ENCODE measurements at places on chromosomes 2 and 18. TPM values are rescaled to one million over a fixed set of nuclear protein-coding genes. Genes with fewer than 3 reads are reported as not detected.

Gene RETREG2
- 86.2 TPM for total RNA-seq

Gene FNDC4
- total RNA-seq, result 3.9 TPM

GRCh38 chr2:62724886-62725711, 19.6 kb downstream of the EHBP1 start:
- no peak overlapping the region for H3K27ac ChIP-seq
- peaks cover 37% of the 10 kb centered on the region for H3K36me3 ChIP-seq
- H3K27me3 ChIP-seq, result no peaks in the 10 kb centered on the region

DNA sequence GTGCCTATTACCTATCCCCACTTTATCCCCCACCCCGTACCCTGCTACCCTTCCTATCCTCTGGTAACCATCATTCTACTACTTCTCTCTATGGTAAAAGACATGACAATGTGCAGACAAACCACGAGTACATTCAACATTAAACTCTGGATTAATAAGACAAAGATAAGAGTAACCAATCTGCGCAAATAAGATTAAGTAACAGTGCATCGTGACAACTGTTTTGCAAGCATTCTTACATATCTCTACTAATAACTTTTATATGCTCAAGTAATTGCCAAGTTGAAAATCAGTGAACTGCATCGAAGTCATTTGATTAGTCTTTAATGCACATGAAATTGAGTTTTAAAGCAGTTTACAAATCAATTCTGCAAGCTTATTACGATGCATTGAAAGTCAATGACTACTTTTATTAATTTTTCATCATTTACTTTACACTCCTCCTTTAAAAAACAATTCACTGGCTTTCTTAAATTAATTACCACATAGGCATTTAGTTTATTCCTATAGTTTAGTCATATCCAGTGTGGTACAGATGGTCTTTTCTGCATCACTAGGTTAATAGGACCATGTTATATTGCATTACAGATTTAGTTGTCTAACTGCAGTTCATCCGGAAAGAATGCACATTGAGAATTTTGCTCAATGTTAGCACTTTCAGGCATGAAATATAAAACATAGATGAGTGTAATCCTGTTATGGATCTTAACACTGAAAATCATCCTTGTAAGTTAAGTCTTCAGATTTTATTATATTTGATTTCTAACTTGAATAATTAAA, 178.1 kb downstream of the GCA start:
- no peaks in the 10 kb centered on the region for H3K4me1 ChIP-seq
- H3K27me3 ChIP-seq, result no peaks in the 10 kb centered on the region
- H3K36me3 ChIP-seq, result no peaks in the 10 kb centered on the region
- H3K27ac ChIP-seq, result no peak overlapping the region
- DNase-seq, result no peak

DNA sequence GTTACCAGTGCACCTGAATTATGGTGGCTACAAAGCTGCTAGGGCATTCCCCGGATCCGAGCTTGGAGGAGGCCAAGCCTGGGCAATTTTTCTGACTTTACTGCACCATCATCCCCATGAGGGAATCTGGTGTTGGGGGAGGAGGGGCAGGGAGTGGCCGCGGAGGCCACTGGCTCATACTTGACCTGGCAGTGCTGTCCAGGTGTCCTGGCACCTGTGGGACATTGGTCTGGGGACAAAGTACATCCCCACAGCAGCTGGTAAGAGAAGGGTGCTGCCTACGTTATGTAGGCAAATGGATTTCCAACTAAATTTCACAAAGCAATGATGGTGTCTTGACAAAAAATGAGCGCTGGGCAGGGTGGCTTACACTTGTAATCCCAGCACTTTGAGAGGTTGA, 48.3 kb downstream of the KLHL29 start:
- peaks cover 4% of the 10 kb centered on the region for H3K36me3 ChIP-seq
- no peaks in the 10 kb centered on the region for H3K27me3 ChIP-seq
- peaks cover 21% of the 10 kb centered on the region for H3K4me1 ChIP-seq

GRCh38 chr2:70553334-70553583, 367 bp downstream of the TGFA start:
- H3K36me3 ChIP-seq, result peaks cover 5% of the 10 kb centered on the region
- H3K27ac ChIP-seq, result peak overlapping the region; percentile 92
- DNase-seq, result no peak
- peaks cover 74% of the 10 kb centered on the region for H3K27me3 ChIP-seq

- no peak for DNase-seq
- H3K27ac ChIP-seq, result no peak overlapping the region
- H3K27me3 ChIP-seq, result peaks cover 5% of the 10 kb centered on the region
- no peaks in the 10 kb centered on the region for H3K36me3 ChIP-seq
- H3K4me3 ChIP-seq, result no peak overlapping the region
- peaks cover 7% of the 10 kb centered on the region for H3K4me1 ChIP-seq
These were observed 18.8 kb upstream of the EPHA4 start for GRCh38 chr2:221590861-221591365.

DNA sequence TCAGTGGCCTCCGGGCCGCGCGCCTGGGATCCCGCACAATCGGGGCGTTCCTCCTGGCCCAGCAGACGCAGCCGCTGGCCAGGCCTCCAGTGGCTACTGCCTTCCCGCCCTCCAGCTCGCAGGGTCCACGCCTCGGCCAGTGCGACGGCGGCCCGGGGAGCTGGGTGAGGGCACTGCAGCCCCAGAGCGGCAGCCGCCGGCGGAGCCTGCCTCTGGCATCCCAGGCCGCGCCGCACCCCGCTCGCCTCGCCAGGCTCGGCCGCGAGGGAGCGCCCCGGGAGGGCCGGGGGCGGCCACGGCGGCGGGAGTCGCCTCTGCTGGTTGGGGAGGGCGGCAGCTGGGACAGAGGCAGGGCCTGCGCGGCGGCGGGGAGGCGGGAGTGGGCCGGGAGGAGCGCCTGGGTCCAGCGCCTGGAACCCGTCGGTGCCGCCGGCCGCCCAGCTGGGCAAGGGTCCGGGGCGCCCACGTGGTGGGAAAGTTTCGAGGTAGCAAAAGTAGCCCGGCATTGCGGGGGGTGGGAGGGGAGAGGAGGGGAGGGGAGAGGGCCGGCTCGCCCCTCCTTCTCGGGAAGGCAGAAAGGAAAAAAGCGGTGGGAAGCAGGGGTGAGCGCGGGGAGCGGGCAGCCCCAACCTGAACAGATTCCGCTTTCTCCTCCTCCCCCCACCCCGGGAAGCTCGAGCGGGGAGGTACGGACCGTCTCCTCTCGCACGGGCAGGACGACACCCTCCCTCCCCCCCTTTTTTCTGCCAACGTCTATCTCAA, 1.5 kb upstream of the INHBB start:
- no peaks in the 10 kb centered on the region for H3K36me3 ChIP-seq
- DNase-seq, result no peak
- H3K4me1 ChIP-seq, result peaks cover 25% of the 10 kb centered on the region
- H3K27ac ChIP-seq, result no peak overlapping the region

GRCh38 chr18:77146249-77147080, 13.9 kb upstream of the MBP start:
- H3K27ac ChIP-seq, result no peak overlapping the region
- no peak overlapping the region for H3K4me3 ChIP-seq
- no peaks in the 10 kb centered on the region for H3K36me3 ChIP-seq
- peaks cover 6% of the 10 kb centered on the region for H3K27me3 ChIP-seq
- peaks cover 3% of the 10 kb centered on the region for H3K4me1 ChIP-seq
- DNase-seq, result no peak

- no peak overlapping the region for H3K4me3 ChIP-seq
- DNase-seq, result no peak
- no peaks in the 10 kb centered on the region for H3K36me3 ChIP-seq
- no peaks in the 10 kb centered on the region for H3K27me3 ChIP-seq
- no peaks in the 10 kb centered on the region for H3K4me1 ChIP-seq
These were observed 338.9 kb upstream of the SETBP1 start for GRCh38 chr18:44341759-44342158.

DNA sequence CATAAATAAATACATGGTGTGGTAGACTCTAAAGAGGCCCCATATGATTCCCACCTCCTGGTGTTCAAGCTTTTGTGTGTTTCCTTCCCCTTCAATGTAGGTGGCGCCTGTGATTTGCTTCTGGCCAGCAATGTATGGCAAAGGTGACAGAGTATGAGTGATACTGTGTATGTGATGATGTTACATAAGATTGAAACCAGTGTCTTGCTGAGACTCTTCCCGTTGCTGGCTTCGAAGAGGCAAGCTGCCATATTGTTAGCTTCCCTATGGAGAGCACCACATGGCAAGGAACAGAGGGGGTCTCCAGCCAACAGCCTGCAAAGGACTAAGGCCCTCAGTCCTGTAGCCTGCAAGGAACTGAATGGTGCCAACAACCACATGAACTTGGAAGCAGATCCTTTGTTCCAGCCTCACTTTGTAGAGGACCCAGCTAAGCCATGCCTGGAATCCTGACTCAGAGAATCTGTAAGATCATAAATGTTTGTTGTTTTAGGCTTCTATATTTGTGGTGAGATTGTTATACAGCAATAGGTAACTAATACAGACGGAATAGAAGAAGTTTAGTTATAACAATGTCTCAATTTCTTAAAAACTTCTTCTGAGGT, 1.7 kb upstream of the SMAD4 start:
- peak overlapping the region; percentile 97 for H3K4me3 ChIP-seq
- peak overlapping the region; percentile 99 for H3K27ac ChIP-seq
- DNase-seq, result no peak
- peaks cover 11% of the 10 kb centered on the region for H3K36me3 ChIP-seq

GRCh38 chr2:54809819-54810218, 86.4 kb downstream of the EML6 start:
- H3K4me3 ChIP-seq, result no peak overlapping the region
- H3K27me3 ChIP-seq, result peaks cover 20% of the 10 kb centered on the region
- no peak for DNase-seq
- H3K36me3 ChIP-seq, result no peaks in the 10 kb centered on the region
- H3K27ac ChIP-seq, result peak overlapping the region; percentile 29
- H3K4me1 ChIP-seq, result peaks cover 6% of the 10 kb centered on the region

DNA sequence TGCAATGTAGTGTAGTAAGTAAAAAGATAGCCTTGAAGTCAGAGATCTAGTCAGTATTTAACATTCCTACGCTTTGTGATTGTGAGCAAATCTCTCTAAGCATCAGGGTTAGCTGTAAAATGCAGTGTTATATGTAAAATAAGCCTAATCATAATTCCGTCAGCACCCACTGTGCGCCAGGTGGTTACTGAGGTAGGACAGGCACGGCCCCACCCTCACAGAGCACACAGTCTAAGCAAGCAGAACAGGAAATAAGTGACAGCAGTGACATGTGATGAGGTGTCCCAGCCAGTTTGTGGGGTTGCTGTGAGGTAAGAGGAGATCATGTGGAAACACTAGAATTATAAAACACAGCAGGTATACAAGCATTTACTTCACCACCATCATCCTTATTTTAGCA, 267.1 kb downstream of the ICOS start:
- H3K27me3 ChIP-seq, result peaks cover 3% of the 10 kb centered on the region
- no peak for DNase-seq
- no peaks in the 10 kb centered on the region for H3K36me3 ChIP-seq
- H3K4me1 ChIP-seq, result peaks cover 34% of the 10 kb centered on the region

DNA sequence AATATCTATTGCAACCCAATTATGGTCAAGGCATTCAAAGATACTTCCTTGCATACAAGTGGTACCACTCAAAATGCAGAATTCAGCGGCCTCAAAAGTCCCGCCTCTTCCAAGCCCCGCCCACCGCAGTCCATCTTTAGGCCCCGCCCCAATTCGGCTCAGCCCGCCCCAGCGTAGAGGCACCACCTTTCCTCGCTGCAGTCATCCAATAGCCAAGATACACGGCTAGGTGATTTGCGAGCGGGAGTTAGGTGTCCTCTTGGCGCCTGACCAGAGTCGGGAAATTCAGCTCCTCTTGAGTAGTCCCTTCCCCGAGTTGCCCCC, 431 bp upstream of the SEC11C start:
- H3K27ac ChIP-seq, result peak overlapping the region; percentile 98
- H3K27me3 ChIP-seq, result peaks cover 31% of the 10 kb centered on the region
- DNase-seq, result peak; percentile 88
- H3K4me1 ChIP-seq, result peaks cover 20% of the 10 kb centered on the region
